PC-9 (cell line): ENCODE measurements at places on chromosomes 2 and 18.

DNA sequence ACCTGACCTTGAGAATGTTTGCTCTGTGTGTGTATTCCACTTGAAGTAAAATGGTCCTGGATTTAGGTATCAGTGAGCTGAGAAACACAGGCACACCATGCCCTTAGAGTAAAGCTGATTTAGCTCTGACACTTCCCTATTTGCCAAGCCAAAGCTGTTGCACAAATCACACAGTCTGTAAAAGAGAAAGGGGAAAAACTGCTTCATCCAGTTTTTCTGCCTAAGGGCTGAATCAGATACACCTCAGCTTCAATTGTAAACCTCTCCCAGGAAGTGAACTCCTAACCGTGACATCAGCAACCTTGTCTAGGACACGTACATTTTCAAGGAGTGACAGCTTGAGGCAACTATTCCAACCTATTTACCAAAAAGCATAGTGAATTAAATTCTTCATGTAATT, 150.4 kb downstream of the NR4A2 start:
- DNase-seq = peak; percentile 52

- peak; percentile 25 for DNase-seq
Observed at GRCh38 chr2:19785447-19785846, 116.3 kb downstream of the TTC32 start.

GRCh38 chr2:218125095-218125494, 733 bp upstream of the CXCR2 start:
- DNase-seq = no peak

DNA sequence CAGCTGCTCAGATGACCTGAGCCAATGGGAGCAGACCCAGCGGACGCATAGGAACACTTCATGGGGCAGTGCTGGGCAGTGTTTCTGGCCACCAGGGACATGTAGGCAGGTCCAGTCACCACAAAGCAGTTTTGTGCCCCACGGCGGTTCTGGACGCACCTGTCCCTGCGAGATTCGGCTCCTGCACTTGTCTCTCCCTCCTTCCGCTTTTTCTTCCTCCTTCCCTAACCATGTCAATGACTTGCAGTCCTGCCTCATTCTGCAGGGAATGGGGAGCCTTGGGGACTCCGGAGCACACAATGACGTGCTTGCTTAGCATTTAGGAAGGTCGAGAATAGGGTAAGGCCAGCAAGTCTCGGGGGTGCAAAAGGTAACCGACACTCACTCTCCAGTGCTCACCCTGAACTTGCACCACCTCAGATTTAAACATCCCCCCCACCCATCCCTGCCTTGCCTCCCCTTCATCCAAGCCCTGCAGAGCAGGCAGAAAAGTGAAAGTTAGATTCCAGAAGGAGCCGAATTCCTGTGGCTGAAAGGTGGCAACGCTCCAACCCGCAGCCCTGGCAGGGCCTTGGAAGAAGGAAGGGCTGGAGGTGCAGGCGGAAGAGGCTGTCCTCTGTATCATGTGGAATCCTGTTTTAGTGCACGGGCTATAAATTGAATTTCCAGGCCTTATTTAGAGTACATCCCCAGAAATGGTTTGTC, 40.5 kb upstream of the ATG16L1 start:
- DNase-seq = peak; percentile 97

DNA sequence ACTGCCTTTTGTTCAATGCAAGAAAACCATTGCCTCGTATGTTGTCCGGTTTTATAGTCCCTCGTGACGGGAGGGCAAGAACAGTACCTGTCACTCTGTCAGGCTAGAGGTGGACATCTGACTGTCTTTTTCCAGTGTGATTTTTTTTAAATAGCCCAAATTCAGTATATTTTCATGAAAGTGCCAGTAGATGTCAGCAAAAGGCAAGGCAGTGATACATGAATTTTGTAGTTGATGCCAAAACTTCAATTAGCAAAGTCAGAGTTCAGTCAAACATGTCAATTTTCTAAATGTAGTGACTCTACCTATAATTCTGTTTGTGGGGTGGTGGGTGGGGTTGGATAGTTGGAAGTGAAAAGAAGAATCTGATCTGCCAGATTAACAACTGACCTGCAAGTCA, 296.0 kb upstream of the MC4R start:
- no peak for DNase-seq
